WTC11 (cell line): ENCODE measurements at places on chromosomes 7 and 10. TPM values are rescaled to one million over a fixed set of nuclear protein-coding genes. Genes with fewer than 3 reads are reported as not detected.

DNA sequence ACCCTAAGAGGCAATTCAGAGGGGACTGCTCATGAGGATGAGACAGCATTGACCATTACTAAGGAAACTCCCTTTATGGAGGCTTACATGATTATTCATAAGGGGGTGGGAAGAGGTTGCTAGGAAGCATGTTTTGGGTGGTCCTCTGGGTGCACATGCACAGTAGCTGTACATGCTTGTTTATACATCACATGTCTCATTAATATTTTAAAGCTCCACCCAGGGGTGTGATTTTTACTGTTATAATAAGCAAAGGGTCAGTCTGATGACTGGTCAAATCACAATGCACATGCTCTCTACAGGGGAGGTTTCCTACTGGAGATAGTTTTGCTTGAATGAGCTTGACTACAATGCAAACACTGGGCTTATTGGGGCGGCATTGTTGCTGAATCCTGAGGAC lies 23.8 kb upstream of the PPP1R9A start:
- no peak overlapping the region for H3K27ac ChIP-seq
- H3K36me3 ChIP-seq, result peaks cover 3% of the 10 kb centered on the region
- no peak overlapping the region for H3K4me3 ChIP-seq
- no peaks in the 10 kb centered on the region for H3K27me3 ChIP-seq

GRCh38 chr10:89051593-89051992 lies 61.0 kb downstream of the FAS start:
- H3K27ac ChIP-seq, result no peak overlapping the region
- H3K4me3 ChIP-seq, result no peak overlapping the region
- DNase-seq, result no peak
- peaks cover 14% of the 10 kb centered on the region for H3K4me1 ChIP-seq
- no peaks in the 10 kb centered on the region; the same call in 1 of the 2 replicates for H3K27me3 ChIP-seq
- H3K36me3 ChIP-seq, result no peaks in the 10 kb centered on the region

DNA sequence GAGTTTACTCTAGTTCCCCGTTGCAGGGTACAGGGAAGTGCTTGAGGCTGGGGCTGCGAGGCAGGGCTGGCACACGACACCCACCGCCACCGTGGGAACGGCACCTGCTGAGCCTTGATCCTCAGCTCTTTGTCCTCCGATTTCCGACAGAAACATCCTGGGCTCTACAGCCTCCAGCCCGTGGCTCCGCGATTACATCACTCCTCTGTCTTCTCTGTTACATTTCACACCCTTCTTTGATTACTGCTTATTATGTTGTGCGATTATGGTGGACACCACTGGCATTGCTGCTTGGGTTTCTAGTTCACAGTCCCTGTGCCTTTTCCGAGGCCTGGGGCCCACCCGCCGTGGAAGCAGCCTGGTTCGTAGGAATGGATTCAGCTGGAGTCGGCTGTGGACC lies 26.9 kb downstream of the FKBP6 start:
- DNase-seq, result no peak
- H3K4me3 ChIP-seq, result no peak overlapping the region
- peaks cover 23% of the 10 kb centered on the region for H3K4me1 ChIP-seq
- H3K36me3 ChIP-seq, result peaks cover 11% of the 10 kb centered on the region
- no peak overlapping the region for H3K27ac ChIP-seq

- peak overlapping the region; percentile 20 for H3K4me3 ChIP-seq
- peak overlapping the region; percentile 35 for H3K27ac ChIP-seq
- DNase-seq, result no peak
- H3K27me3 ChIP-seq, result peaks cover 43% of the 10 kb centered on the region
- peaks cover 16% of the 10 kb centered on the region for H3K36me3 ChIP-seq
- H3K4me1 ChIP-seq, result peaks cover 44% of the 10 kb centered on the region
Measured at GRCh38 chr7:156585025-156585648, 55.4 kb upstream of the RNF32 start.

DNA sequence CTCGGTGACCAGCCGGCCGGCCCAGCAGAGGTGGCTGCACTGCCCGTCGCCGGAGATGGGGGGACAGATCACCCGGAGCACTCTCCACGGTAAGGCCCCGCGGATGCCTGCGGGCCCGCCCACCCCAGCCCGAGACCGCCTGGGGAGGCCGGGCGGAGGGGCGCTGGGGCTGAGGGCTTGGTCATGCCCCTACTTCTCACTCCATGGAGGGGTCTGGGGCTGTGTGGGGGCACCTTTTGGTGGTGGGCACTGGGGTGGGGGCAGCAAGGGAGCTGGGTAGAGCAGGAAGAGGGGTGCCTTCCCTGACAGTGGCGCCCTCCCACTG lies 61.8 kb downstream of the NEURL1 start:
- H3K4me3 ChIP-seq, result peak overlapping the region; percentile 56
- peaks cover 26% of the 10 kb centered on the region for H3K27me3 ChIP-seq
- no peak overlapping the region for H3K27ac ChIP-seq
- 0 out of 2 replicates have a peak, but pooled peaks cover 3% of the 10 kb centered on the region for H3K4me1 ChIP-seq

GRCh38 chr10:78175444-78176015 lies 141.9 kb downstream of the RPS24 start:
- H3K4me3 ChIP-seq, result no peak overlapping the region
- H3K27me3 ChIP-seq, result peaks cover 11% of the 10 kb centered on the region
- DNase-seq, result no peak
- peaks cover 61% of the 10 kb centered on the region for H3K4me1 ChIP-seq
- no peaks in the 10 kb centered on the region for H3K36me3 ChIP-seq
- no peak overlapping the region for H3K27ac ChIP-seq

GRCh38 chr7:15687546-15688278 lies 1.2 kb upstream of the MEOX2 start:
- H3K4me3 ChIP-seq, result peak overlapping the region; percentile 81
- H3K27ac ChIP-seq, result no peak overlapping the region
- no peaks in the 10 kb centered on the region for H3K36me3 ChIP-seq
- peaks cover 53% of the 10 kb centered on the region for H3K27me3 ChIP-seq
- H3K4me1 ChIP-seq, result peaks cover 45% of the 10 kb centered on the region

DNA sequence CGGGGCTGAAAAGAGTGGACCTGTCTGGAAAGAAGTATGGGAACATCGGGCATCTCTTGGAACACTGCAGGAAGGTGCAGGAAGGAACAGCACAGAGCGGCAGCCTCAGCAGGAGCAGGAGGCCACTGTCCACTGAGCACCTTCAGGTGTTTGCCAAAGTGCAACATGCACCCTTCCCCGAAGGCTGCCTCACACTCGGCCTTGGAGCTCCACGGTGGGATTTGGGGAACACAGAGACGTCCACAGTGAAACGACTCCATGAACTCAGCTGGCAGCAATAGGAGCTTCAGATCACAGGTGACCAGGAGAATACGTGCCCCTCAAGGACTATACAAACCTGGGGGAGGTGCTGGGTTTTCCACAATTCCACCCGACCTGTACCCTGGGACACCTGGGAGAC lies 140.3 kb upstream of the RET start:
- peaks cover 35% of the 10 kb centered on the region for H3K27me3 ChIP-seq
- peaks cover 18% of the 10 kb centered on the region for H3K4me1 ChIP-seq
- DNase-seq, result no peak
- no peak overlapping the region for H3K4me3 ChIP-seq
- no peak overlapping the region for H3K27ac ChIP-seq

DNA sequence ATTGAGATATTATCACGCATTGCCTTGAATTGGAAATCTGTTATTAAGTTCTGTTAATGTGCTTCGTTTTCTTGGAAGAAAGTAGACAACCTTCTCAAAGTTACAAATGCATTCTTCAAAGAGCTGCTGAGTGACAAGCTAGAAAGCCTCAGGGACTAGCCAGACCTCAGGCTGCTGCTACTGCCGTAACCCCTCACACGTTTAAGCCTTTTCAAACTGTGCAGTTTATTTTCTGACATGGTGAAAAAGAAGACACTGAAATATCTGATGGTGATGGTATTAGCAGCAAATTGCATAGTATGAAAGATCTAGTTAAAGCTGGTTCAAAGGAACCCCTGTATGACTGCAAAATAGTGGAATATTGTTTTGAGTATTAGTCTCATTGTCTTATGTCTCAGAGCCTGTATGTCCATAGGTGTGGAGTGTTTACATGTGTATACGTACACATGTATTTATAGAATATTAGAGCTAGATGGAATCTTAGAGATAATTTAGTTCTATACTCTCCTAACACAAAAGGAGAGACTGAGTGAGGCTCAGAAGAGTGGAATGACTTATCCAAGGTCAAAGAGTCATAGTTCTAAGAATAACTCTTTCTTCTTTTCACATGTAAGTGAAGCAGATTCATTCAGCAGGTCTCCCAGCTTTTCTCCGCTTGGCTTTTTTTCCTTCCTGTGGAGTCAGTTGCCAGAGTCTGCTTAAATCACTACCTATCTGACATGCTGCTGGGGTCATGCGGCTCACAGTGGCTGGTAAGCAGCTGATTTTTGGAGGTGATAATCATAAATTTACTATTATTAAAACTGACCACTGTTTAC lies 431.9 kb downstream of the PLXDC2 start:
- peaks cover 45% of the 10 kb centered on the region for H3K4me1 ChIP-seq
- no peaks in the 10 kb centered on the region for H3K27me3 ChIP-seq
- H3K36me3 ChIP-seq, result peaks cover 30% of the 10 kb centered on the region

DNA sequence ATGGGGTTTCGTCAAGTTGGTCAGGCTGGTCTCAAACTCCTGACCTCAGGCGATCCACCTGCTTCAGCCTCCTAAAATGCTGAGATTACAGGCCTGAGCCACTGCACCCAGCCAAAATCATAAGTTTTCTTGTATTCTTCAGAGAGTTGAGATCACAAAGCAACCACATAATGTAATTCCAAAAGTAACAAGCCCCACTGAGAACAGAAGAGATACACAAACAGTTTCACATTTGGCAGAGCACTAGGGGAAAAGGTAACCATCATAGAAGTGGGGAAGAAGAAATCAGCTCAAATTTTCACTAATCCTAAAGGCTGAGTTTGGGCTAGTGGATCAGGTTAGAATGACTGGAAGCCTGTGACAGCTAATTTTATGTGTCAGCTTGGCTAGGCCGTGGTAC lies 5.4 kb upstream of the CEP41 start:
- no peak overlapping the region for H3K4me3 ChIP-seq
- peaks cover 10% of the 10 kb centered on the region for H3K4me1 ChIP-seq
- peaks cover 6% of the 10 kb centered on the region for H3K36me3 ChIP-seq

TRIM56 gene
- total RNA-seq, result 23.1 to 24.2 TPM (median 23.4 TPM) in 3 replicates
